ENCODE measurements at places on chromosomes 2 and 18.

DNA sequence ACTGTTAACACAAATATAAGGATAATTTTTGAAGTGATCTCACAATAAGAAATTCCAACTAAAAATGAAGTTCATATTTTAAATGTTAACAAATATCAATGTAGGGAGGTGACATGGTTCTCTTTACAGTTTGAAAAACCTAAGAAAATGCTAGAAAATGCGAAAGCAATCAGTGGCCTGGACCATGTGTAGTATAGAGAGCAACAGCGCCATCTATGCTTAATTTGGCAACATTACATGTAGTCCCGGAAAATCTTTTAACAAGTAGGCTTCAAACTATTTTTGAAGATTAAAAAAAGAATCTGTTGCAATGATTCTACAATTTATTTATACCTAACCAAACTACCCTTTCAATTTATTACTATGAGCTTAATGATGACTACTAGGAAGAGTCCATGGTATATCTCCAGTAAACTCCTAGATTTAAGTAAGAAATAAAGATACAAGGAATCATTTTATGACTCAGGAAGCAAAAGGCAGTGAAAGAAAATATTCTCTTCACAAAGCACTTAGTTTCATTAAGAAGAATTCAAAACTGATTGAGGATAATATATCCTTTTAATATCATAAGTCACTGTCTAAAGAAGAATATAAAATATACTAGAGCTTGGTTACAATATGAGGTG lies 33.3 kb downstream of the NDUFA10 start:
- DNase-seq: peak; percentile 68

- no peak for DNase-seq
Measured at GRCh38 chr18:62101321-62101721, 85.5 kb downstream of the PIGN start.

GRCh38 chr2:150997066-150997465 lies 264.6 kb downstream of the RBM43 start:
- peak; percentile 22 for DNase-seq

DNA sequence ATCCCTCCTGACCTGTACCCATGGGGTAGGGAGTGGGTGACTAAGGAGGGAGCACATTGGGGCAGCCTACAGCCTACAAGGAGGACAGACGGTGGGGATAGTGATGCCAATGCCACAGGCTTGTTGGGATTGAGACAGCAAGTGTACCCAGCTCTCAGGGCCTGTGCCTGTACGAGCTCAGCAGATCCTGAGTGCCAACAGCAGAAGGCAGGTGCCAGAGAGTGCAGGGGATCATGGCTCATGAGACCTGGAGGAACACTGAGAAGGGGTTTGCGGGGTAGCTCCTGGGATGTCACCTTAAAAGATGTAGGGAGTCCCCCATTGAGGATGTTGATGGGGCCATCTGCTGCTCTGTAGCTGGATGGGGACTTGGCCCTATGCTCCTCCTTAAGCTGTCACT lies 10.3 kb upstream of the SNED1 start:
- DNase-seq: no peak

DNA sequence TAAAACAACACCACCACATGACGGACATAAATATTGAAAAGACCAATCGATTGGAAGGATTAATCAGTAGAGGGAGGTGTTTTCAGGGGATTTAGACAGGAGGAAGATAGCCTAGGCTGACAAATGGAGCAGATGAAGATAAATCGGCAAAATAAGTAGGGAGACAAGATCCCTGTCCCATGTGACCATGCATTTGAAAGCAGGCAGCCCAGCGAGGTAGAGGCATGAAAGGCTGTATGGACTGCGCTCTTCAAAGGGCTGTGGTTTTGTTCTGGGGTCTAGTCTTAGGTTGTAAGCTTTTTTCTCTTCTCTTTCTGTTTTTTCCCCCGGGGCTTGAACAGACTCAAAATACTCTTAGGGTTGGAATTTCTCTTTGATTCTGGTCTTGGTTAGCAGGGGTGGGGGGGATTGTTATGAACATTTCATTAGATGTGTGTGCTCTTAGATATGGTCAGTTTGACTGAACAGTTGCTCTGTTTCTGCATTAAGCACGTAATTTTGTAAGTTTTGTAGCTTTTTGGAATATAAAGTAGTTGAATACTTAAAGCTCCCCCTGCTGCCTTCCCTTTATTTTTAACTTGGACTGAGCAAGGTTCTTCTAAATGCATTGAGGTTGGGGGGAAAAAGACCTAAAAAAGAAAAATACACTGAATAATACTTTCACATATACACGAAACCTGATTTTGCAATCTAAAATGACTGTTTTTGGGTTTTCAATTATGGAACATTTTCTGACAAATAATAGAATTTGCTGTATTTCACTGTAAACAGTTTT lies 32.2 kb downstream of the ZNF532 start:
- no peak for DNase-seq

- DNase-seq: peak; percentile 69
Measured at GRCh38 chr2:151374436-151374835, 17.0 kb downstream of the TNFAIP6 start.

- DNase-seq: peak; percentile 52
Measured at GRCh38 chr2:128369108-128369555, 50.5 kb upstream of the HS6ST1 start.

GRCh38 chr18:63834471-63835113 lies 52.9 kb upstream of the SERPINB2 start:
- DNase-seq: no peak
